Stimulated activated CD8-positive, alpha-beta memory T cell treated with anti-CD3 and anti-CD28 coated beads, Interleukin-15, amount 100 ng/mL, for 4 hours (primary cell): ENCODE measurements at places on chromosomes 5 and 9.

- DNase-seq: no peak
Observed at GRCh38 chr5:1541702-1542400, 18.1 kb upstream of the LPCAT1 start.

DNA sequence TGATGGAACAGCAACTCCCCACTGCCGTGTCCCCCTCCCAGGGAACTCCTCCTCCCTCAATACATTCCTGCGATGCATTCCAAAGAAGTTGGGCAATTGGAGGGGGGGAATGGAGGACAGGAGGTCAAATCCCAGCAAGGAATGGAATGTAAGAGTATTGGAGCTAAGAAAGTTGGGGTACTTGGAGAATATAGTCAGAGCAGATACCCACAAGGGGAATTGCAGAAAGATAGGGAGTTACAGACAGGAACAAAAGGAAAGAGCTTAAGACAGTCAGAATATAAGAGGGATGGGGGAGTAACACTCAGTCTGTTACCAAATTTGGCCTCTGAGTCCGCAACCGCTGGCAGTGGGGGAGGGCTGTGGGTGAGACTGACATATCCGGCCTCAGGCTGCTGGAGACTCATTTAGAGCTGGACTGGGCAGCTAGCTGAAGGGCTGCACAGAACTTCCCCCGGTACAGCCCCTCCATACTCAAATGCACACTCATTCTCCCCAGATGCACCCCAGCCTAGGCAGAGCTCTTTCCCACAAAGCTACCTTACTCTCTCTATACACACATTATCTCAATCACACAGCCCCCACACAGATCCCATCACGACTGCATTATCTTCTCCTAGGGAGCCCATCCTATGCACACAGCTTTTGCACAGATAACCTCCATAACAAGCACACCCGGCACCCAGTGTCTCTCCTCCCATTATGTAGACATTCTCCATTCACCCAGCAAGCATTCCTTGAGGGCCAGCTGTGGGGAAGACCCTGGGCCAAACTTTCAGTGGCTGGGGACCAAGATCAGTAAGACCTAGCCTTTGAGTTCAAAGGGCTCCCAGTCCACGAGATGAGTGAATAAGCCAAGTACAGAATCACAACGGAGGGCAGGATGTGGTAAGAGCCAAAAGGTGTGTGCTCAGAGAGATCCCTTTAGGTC lies 3.7 kb downstream of the TLN1 start:
- peak; percentile 23 for DNase-seq

DNA sequence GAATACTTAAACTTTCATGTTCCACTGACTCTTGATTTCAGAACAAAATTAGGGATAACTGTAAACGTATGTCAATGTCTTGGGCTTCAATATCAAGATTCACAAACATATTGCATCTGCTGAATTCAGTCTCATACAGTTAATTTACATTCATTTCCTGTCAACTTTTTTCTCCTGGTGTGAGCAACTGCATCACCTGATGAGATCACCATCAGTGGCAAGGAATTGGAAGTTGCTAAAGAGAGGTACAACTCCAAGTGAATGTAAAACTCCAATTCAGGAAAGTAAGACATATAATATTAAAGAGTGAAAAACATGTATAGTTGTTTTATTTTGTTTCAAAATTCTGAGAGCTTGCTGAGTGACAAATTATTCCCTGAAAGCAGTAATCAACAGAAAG lies 1336.2 kb upstream of the C9orf72 start:
- no peak for DNase-seq

DNA sequence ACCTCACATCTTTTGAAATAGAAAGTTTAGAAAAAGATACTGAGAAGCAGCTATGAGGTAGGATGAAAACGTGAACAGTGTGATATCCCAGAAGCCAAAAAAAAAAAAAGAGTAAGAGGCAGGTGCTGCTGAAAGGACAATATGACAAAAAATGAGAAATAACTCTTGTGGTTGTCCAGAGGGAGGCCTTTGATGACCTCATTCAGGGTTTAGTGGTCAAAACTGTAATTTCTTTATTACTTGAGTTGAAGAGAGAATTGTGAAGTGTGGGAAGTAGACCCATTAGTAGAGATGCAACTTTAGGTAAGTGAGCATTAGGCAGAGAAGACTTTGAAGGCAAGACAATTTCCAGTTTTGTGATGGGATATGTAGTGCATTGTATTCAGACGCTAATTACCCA lies 1306.3 kb upstream of the ACO1 start:
- DNase-seq: no peak

- no peak for DNase-seq
Observed at GRCh38 chr5:74954919-74955318, 88.7 kb upstream of the FAM169A start.

- DNase-seq: no peak
Observed at GRCh38 chr5:111735583-111736270, 21.3 kb downstream of the NREP start.

- DNase-seq: no peak
Observed at GRCh38 chr5:136768457-136768856, 403.1 kb upstream of the TRPC7 start.

DNA sequence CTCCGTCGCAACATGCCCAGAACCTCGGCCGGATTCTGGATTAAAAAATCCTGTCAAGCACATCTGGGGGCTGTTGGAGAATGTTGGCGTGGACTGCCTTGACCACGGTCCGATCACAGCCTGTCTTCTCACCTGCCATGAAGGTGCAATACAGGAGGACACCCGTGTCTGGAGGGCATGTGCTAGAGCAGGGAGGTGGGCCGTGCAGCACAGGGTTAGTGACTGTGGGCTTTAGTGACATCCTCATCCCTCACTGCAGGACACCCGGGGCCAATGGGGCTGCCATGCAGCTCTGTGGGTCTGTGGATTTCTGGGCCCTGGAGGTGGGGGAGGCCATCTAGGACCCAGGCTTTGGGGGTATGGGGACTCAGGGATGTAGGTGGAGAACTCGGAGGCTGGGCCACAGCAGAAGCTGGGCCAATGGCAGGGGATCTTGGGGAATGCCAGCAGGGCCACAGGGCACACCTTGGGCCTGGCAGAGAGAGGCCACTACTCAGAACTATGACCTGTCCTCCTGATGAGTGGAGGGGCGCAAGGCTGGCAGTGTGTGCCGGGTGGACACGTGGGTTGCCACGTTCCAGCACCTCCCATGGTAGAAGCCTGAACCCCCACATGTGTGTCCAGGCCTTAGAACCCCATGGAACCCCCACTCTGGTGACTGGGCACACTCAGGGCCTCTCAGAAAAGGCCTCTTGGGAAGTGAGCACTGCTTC lies 23.3 kb downstream of the ZDHHC11B start:
- DNase-seq: no peak

GRCh38 chr9:125460883-125461635 lies 199.4 kb downstream of the GAPVD1 start:
- DNase-seq: no peak

- DNase-seq: no peak
Observed at GRCh38 chr9:134716067-134716466, 74.5 kb downstream of the COL5A1 start.
